ENCODE measurements at places on chromosomes 16 and 17. TPM values are rescaled to one million over a fixed set of nuclear protein-coding genes. Genes with fewer than 3 reads are reported as not detected.

The CNGB1 gene
- not detected for total RNA-seq

The SPATA22 gene
- not detected for total RNA-seq

The TP53TG3B gene
- total RNA-seq: not detected

The ZNF276 gene
- 13.2 TPM for total RNA-seq

DNA sequence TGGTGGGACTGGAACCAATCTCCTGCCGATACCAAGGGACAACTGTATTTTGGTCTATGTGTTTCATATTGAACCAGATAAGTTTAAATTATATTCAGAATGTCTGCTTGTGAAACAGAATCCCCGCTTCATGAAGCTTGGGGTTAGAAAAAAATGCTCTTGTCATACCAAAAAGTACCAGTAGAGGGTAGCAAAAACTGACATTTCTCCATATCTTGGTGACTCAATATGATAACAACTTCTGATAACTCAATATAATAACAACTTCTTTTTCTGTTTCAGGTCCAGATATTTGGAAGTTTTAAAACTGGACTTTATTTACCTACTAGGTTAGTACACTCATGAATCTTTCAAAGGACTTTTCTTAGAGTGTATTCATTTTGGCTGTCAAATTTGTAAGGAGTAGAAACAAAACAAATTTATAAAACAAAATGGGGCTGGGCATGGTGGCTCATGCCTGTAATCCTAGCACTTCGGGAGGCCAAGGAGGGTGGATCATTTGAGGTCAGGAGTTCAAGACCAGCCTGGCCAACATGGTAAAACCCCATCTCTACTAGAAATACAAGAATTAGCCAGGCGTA lies 52.3 kb upstream of the ADCY7 start:
- DNase-seq: no peak

The YBX2 gene
- total RNA-seq: 0.81 TPM

- DNase-seq: no peak
Observed at GRCh38 chr16:87924041-87924810, 12.1 kb downstream of the CA5A start.
